Brain microvascular endothelial cell (primary cell): ENCODE measurements at places on chromosomes 12 and 14.

DNA sequence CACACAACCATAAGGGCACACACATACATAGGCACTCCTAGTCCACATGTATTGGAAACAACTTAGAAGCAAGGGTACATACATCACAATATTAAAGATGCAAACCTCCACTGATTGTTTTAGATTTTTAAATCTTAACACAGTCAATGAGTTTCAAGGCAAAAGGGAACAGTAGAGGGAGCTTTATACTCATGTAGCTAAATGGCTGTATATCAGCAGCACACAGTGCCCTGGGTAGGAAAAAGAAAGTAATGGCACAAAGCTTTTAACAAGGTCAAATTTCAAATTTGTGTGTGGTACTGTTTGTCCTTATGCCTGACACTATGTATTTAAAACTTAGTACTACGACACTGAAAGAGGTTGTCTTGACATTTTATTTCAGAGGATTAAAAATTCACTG, 262.0 kb downstream of the MED13L start:
- DNase-seq, result peak; percentile 25

- no peak for DNase-seq
Observed at GRCh38 chr12:40921563-40922163, 229.4 kb downstream of the CNTN1 start.

GRCh38 chr14:97544571-97544970, 747.4 kb downstream of the VRK1 start:
- no peak for DNase-seq

GRCh38 chr12:23921099-23921856, 28.2 kb downstream of the SOX5 start:
- DNase-seq, result no peak

GRCh38 chr12:89472508-89472907, 52.1 kb downstream of the GALNT4 start:
- no peak for DNase-seq

DNA sequence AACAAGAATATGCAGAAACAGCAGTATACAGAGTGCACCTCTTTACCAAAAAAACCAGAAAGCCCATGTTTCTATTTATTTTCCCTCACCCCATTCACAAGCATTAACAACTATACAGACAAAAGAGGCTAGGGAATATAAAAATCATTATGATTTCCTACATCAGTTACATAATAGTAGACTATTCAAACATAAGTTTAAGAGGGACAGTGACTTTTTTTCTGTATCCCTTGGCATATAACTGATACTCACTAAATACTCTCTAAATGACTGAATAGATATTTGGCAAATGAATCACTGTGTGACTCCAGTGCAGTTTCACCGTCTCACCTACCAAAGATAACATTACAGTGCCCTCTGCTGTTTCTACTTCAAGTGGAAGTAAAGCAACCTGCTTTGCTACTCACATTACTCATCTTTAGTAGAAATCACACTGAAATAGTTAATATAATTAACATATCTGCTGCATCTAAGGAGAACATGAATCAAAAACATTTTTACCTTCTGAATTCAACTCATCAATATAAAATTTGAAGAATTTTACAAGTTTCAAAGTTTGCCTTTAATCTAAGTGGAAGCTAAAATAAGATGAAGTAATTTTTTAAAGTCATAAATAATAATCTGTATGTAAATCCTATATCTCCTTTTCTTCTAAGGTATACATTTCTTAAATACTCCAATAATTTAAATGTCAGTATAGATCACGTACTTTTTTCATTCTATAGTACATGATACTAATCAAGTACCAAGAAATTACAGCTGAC, 103.8 kb downstream of the OSBPL8 start:
- peak; percentile 82 for DNase-seq

DNA sequence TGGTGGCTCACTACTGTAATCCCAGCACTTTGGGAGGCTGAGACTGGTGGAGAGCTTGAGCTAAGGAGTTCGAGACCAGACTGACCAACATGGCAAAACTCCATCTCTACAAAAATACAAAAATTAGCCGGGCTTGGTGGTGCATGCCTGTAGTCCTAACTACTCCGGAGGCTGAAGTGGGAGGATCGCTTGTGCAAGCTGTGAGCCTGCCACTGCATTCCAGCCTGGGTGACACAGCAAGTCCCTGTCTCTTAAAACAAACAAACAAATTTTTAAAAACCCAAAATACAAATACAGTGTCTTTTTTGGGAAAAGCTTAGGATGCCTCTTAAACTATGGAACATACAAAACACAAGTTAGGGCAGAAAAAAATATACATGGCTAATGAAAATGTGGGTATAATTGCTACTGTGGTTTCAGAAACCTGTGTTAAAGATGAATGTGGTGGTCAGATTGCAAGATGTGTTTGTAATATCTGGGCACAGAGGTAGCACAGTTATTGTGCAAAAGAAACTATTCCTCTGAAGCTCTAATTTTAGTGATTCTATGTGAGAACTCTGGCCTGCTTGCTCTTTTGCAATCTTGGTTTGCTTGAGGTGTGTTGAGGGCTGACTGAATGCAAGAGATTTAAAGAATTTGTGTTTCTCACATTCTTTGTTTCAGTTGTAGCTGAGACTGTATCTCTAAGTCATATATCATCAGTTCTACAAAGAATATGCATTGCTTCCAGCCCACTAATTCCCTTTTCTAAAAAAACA, 3.9 kb upstream of the HSPA2 start:
- DNase-seq, result no peak

DNA sequence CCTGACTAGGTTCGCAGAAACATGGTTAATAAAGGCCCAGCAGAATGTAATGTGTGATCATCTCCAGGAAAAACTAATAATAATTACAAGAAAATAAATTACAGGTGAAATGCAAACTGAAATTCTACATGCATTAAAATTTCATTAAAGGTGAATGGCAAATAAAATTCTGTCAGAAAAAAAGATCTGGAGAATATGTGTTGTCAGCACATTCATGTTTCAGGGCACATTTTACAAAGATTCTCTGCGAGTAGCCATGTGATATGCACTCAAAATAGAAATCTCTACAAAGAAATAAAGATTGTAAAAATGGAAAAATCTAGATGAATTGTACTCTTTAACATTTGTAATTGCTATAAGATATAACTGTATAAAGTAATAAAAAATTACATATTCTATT, 765.2 kb downstream of the TMEM121 start:
- no peak for DNase-seq

- DNase-seq, result no peak
Observed at GRCh38 chr14:34110531-34110930, 159.7 kb upstream of the EGLN3 start.

- no peak for DNase-seq
Observed at GRCh38 chr12:24172031-24172772, 222.7 kb upstream of the SOX5 start.
